Effector memory CD4-positive, alpha-beta T cell (primary cell): ENCODE measurements at places on chromosomes 13 and 19.
A peak's percentile ranks its signal among the peaks of the same experiment; 100 is the strongest.

- DNase-seq, result peak; percentile 14
Observed at GRCh38 chr19:2332341-2333026, 4.0 kb downstream of the SPPL2B start.

- DNase-seq, result no peak
Observed at GRCh38 chr13:43240278-43240677, 216.9 kb downstream of the DNAJC15 start.

DNA sequence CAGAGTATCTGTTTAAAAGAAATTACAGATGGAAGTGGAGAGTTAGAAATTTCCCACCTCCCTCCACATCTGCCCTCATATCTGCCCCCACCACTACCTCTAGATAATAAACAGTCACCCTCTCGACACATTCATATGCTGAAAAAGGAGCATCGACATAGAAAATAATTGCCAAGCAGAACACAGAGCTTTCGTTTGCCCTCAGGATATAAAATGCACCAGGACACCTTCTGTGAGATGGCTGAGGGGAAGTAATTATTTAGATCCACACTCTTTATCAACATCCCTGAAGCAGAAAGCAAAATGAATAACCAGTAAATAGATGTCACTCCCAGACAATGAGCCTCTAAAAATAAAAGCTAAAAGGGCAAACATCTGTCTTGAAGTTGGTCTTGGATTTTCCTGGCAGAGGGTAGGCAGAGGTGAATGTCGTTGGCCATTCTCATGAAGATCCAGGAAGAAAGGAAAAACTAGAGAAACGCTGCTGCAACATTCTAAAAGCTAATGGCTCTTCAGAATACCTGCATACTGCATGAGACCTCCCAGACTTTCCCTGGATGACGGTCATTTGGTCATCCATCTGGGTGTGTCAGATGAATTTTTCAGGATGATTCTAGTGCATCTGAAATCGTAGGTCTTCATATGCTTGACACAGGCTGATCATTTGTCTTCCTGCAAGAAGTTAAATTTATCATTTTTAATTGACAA is 527.5 kb downstream of the RFC3 start:
- no peak for DNase-seq

DNA sequence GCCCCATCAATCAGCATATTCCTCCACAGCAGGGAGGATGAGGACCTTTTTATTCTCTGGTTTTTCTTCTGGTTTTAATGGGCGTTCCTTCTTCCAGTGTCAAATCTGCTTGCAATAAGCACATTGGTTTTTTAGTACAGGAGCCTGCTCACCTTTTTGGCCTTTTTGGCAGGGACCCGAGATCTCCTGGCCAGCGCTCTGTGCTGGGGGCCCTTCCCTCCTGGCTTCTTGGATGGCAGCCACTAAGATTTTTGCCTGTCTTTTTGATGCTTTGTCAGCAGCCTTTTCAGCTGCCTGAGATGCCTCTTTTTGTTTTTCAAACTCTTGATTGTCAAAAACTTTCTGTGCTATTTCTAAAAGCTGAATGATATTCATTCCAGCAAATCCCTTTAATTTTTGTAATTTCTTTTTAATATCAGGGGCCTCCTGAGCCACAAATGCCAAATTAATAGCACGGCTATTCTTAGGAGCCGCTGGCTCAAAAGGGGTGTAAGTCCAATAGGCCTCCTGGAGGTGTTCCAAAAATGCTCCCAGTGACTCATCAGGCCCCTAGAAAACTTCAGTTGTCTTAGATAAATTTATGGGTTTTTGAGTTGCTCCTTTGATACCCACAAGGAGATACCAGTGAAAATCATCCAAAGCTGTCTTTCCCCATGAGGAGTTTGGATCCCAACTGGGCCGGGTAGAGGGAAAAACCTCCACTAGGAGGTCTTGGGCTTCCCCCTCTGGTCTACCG is 73.0 kb downstream of the ZNF100 start:
- no peak for DNase-seq

- no peak for DNase-seq
Observed at GRCh38 chr13:51955281-51955771, 55.9 kb downstream of the ATP7B start.

GRCh38 chr19:17579661-17580244 is 24.3 kb downstream of the COLGALT1 start:
- DNase-seq, result no peak

DNA sequence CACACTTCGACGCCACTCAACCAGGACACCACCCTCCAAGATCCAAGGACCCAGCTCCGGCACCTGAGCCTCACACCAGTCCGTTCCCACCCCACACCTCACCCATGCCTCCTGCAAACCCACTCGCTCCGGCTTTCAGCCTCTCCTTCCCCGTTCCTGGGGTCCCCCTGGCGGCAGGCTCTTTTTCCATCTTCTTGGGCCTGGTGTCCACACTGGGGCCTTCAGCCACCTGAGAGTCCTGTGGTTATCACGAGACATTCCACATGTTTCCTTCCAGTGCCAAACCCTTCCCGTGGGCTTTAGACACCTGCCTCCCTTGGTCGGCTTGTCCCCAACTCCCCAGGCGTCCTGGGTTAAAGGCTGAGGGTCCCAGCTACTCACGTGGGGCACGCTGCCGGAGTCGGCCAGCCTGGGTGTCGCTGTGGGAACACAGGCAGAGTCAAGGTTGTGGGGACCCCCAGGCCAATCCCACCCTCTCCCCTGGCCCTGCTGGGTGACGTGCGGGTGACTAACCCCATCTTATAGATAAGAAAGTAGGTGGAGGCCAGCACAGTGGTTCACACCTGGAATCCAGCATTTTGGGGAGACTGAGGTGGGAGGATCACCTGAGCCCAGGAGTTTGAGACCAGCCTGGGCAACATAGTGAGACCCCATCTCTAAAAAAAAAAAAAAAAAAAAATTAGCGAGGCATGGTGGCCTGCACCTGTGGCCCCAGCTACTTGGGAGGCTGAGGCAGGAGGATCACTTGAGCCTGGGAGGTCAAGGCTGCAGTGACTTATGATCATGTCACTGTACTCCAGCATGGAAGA is 1.9 kb downstream of the JSRP1 start:
- DNase-seq, result no peak

GRCh38 chr19:13503570-13504235 is 2.6 kb downstream of the CACNA1A start:
- no peak for DNase-seq

DNA sequence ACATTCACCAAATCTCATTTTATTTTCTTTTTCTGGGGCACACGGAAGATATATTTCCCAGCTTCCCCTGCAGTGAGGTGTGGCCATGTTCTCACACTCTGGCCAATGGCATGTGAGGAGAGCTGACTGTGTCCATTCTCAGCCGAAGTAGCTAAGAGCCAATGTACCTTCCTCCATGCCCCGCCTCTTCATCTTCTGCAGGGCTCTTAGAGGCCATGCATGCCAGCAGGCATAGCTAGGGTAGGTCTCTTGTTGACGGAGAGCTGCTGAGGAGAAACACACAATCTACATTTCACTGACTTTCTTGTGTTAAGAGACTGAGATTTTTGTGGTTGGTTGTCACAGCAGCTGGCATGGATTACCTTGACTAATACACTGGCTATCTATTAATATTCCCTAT is 9.8 kb upstream of the MICU2 start:
- no peak for DNase-seq

DNA sequence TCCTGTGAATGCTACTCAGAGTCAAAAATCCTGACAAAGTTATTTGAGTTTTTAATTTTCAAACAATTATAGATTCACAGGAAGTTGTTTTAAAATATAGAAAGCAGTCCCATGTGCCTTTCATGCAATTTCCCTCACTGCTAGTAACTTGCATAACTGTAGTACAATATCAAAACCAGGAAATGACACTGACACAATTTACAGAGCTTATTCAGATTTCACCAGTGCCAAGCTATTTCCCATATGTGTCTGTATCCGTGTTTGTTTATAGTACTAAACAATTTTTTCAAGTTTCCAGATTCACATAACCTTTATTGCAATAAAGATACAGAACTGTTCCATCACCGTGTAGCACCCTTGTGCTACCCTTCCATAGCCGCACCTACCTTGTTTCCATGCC is 934.6 kb downstream of the PCDH17 start:
- DNase-seq, result no peak

GRCh38 chr19:19900139-19900728 is 512 bp upstream of the ZNF93 start:
- peak; percentile 1 for DNase-seq

DNA sequence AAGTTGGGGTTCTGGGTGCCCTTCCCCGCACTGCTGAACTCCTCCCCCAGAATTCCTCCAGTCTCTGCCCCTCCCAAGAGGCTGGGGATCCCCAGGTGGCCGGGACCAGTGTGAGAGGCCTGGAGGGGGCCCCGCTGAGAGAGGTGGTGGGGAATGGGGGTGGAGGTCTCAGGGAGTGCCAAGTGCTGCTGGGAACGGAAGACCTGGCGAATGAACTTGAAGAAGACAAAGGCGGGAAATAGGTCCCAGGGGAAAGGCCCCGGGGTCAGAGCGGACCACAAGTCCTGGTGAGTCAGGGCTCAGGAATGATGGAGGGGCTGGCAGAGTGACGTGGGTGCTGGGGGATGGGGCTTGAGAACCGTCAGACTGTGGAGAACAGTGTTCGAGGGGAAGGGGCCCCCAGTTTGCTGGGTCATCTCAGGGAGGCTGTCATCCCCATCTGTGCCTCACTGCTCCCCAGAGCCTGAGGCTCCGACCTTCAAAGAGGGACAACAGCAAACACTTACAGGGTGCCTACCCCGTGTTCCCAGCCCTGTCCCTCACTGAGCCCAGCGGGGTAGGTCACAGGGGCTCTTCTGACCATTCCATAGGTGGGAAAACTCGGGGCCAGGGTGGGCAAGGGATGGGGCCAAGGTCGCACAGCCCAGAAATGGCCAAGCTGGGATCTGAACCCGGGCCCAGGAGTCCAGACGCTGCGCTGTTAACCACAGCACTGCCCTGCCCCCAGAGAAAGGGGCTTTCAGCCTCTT is 16.0 kb upstream of the SEMA6B start:
- DNase-seq, result no peak
